ENCODE measurements at places on chromosomes 11 and 22. TPM values are rescaled to one million over a fixed set of nuclear protein-coding genes. Genes with fewer than 3 reads are reported as not detected.
A peak's percentile ranks its signal among the peaks of the same experiment; 100 is the strongest.

- DNase-seq = peak; percentile 30
Measured at GRCh38 chr11:118715837-118716260, 36.4 kb upstream of the TREH start.

The PLAAT2 gene
- total RNA-seq = 1.3 TPM

DNA sequence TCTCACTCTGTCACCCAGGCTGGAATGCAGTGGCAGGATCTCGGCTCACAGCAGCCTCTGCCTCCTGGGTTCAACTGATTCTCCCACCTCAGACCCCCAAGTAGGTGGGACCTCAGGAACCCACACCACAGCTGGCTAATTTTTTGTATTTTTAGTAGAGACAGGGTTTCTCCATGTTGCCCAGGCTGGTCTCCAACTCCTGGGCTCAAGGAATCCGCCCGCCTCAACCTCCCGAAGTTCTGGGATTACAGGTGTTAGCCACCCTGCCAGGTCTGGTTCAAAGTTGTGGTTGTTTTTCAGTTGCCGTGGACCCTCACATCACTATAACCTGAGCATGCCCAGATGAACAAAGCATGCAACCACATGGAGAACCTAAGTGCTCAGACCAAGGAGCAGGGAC, 13.0 kb upstream of the RAB39A start:
- no peak for DNase-seq

DNA sequence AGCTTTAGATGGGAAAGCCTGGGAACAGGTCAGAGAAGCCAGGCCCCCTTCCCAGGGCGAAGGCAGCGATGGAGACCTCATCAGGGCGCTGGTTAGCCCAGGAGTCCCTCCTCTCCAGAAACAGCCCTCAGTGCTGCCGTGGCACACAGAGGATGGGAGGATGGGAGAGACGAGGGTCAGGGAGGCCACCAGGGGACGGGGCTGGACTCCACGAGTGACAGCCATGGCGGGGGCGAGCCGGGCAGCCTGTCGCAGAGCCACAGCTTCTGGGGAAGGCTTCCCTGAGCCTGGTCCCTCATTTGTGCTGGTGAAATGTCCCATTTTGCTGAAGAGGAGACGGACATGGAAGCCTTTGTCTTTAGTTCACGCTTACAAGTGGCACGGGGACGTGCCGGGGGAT, 1390.5 kb downstream of the TBC1D22A start:
- no peak for DNase-seq

The APOL5 gene
- total RNA-seq = not detected

The OR8D1 gene
- not detected for total RNA-seq

DNA sequence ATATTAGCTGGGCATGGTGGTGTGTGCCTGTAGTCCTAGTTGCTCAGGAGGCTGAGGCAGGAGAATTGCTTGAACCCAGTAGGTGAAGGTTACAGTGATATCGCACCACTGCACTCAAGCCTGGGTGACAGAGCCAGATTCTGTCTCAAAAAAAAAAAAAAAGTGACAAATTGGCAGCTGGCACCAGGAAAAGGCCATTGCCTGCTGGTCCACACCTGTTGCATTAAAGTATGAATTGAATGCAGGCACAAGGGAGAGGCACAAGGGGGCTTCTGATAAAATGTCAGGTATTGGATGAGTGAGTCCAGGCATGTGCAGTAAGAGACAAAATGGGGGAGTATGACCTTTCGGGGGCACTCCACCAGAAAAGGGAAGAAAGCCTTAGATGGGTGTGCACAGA, 28.2 kb downstream of the ZNF70 start:
- DNase-seq = no peak

DNA sequence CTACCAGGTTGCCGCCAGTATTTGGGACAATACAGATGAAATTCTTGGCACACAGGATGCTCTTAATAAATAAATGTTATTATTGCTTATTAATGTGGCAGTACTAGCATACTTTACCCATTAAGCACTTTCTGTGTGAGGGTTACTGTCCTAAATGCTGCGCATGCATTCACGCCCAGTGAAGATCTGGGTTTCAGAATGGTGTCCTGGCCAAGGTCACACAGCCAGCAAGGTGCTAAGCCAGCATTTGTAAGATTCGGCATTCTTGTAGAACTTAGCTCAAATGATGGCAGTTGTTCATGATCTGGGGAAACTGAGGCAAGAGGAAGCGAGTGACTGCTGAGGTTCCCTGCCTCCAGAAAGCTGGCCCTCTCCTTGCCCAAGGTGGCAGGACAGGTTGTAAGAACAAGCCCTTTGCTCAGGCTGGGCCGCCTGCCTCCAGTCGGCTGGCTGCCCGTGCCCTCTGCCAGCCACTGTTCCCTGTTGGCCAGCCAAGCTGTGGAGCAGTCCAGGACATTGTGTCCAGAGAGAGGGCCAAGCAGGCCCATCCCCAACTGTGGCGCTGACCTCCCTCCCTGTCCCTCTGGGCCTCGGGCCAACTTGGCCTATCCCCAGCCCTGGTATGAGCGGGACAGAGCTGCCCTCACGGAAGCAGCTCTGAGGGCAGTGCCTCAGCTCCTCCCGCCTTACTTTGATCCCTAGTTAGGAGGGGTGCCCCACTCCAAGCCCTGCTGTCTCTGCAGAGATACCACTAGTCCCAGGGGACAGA, 28.8 kb downstream of the TOB2 start:
- DNase-seq = no peak

- no peak for DNase-seq
Measured at GRCh38 chr11:130523166-130523565, 74.7 kb downstream of the ADAMTS15 start.

The MPPED2 gene
- total RNA-seq = not detected

The ADM2 gene
- 3.7 TPM for total RNA-seq

GRCh38 chr22:23213581-23214334, 33.4 kb downstream of the BCR start:
- no peak for DNase-seq

DNA sequence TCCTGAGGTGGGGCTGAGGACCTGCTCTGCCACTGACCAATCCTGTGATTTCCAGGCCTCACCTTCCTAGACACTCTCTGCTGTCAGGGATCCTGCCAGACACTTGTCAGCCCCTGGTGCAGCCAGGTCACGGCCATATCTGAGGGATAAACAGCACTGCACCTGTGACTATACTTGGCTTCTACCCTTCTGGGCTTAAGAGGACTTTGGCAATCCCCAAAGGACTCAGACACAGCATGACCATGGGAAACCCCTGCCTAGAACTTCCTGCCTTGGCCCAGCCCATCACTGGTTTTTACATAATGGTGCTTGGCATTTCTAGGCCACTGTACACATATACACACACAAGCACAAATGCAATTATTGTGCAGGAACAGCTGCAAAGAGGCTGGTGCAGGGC, 11.6 kb upstream of the OLFML1 start:
- no peak for DNase-seq

DNA sequence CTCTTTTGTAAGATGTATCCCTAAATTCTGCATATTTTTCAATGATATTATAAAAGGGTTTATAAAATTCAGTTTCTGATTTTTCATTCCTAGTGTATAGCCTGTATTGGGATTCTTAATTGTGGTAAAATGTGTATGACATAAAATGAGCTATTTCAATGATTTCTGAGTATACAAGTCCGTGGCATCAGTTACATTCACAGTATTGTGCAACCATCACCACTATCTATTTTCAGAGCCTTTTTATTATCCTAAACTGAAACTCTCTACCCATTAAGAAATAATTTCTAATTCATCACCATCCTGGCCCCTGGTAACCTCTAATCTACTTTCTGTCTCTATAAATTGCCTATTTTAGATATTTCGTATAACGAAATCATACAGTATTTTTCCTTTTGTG, 39.8 kb downstream of the EIF3F start:
- no peak for DNase-seq

- DNase-seq = no peak
Measured at GRCh38 chr11:102773386-102773785, 7.0 kb downstream of the MMP10 start.

- no peak for DNase-seq
Measured at GRCh38 chr11:58609723-58610122, 12.7 kb upstream of the CNTF start.

- no peak for DNase-seq
Measured at GRCh38 chr11:105274631-105275030, 135.1 kb upstream of the CARD18 start.

Data from bronchial epithelial cell (primary cell).